Glutamatergic neuron (in vitro differentiated cells): ENCODE measurements at places on chromosomes 11 and 22. TPM values are rescaled to one million over a fixed set of nuclear protein-coding genes. Genes with fewer than 3 reads are reported as not detected.

GRCh38 chr22:43974028-43974545 is 18.8 kb downstream of the SAMM50 start:
- no peak for DNase-seq

- no peak for DNase-seq
These were observed 49.5 kb downstream of the PACS1 start for GRCh38 chr11:66119348-66120133.

Gene NCF4
- total RNA-seq: not detected

Gene DAGLA
- total RNA-seq: 9.6 TPM

DNA sequence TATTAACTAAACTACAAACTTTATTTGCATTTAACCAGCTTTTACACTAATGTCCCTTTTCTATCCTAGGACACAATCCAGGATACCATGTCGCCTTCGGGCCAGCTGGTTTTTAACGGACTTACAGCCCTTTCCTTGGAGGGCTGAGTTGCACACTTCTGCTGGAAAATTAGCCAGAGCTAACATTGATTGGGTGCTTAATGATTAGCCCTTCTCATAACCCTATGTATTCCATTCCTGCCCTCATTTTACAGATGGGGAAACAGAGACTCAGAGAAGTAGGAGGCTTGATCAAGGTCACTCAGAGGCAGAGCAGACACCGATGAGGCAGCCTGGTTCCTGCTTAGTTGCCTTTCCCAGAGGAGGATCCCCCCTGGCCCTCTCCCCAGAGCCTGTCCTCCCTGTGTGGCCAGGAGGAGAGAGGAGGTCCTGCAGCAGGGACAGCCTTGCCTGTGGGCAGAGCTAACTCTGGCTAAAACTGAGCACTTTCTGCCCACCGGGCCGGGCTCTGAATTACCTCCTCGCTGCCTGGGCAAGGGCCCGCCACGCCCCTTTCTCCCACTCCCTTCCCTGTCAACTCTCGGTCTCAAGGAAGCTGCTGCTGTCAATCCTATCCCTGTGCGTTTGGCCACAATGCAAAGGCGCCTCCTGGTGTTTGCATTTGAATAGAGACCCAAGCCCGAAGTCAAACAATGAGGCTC is 59.6 kb upstream of the PAX6 start:
- peak; percentile 81 for DNase-seq

Gene NLRP14
- total RNA-seq: not detected

Gene LARGE1
- total RNA-seq: 81.2 TPM

Gene UPK2
- total RNA-seq: not detected

DNA sequence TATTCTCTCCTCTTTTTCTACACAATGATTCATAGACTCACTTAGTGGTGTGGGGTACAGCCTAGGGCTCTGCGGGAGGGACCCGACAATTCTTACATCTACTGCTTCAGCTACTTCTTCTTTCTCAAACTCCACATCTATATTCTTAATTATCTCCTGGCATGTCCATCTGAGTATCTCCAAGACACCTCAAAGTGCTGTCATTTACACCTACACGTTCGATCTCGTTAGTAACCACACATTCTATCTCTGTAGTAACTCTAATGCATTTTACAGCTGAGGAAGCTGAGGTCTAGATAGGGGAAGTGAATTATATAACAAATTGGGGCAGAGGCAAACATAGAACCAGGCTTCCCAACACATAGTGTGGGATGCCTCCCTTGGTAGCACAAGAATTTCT is 27.7 kb upstream of the RRM1 start:
- no peak for DNase-seq

Gene NELL1
- total RNA-seq: 0.29 TPM

GRCh38 chr11:3880724-3881123 is 25.3 kb downstream of the STIM1 start:
- DNase-seq: no peak

- no peak for DNase-seq
These were observed 331.8 kb downstream of the DYNC2H1 start for GRCh38 chr11:103441021-103441420.

- DNase-seq: no peak
These were observed 31.0 kb upstream of the LIPT2 start for GRCh38 chr11:74524501-74524900.

DNA sequence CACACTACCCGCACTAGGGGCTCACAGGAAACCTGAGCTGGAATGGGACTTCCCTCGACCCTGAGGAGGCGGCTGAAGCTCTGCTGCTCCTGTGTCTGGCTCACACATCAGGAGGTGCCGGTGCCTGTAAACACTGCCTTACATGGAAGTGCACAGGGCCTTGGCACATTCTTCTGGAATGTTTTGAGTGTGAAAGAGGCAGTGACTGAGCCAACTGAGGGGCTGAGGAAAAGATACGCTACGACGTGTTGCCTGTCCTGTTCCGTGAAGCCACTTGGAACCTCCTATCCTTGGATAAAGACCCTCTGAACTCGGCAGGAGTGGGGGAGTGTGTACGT is 10.5 kb downstream of the TXN2 start:
- DNase-seq: no peak

GRCh38 chr11:75615751-75616150 is 53.1 kb downstream of the MAP6 start:
- no peak for DNase-seq

DNA sequence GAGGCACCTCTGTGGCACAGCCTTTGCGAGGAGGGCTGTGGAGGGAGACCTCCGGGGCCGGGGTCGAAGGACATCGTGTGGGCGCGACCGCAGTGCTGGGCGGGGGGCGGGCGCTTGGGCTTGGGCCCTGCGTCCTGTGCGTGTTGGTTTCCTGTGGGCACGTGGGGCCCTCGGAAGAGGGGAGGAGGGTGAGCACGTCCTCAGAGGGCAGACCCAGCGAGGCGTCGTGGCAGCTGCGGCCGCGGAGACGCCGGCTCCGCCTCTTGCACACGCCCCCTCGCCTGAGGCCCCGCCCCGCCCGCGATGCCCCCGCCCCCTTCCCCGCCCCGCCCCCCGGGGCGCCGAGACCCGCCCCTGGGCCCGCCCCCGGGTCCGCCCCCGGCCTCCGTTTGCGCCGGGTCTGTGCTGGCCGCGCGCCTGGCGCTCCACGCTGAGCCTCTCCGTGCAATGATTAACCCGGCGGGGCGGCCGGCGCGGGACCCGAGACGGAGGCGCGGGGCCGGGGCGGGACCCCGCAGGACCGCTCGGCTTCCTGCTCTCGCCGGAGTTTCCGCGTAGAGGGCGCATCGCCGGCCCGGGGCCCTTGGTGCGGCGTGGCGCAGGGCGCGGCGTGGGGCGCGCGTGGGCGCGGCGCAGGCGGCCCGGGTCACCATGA is at the start of gene PRR5:
Gene PRR5, plus strand, starts transcription at position 381 of the 655 bp plus-strand sequence. Its CDS starts 271 bp downstream, at position 652.
- peak; percentile 73 for DNase-seq

DNA sequence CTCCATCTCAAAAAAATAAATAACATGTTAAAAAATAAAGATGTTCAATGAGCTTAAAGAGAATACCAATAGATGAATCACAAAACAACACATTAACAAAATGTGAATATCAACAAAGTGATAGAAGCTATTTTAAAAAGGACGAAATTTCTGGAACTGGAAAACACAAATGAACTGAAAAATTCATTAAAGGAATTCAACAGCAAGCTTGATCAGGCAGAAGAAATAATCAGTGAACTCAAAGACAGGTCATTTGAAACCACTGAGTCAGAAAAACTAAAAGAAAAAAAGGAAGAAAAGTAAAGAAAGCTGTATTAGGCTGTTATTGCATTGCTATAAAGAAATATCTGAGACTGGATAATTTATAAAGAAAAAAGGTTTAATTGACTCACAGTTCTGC is 7.0 kb upstream of the MTMR2 start:
- no peak for DNase-seq

DNA sequence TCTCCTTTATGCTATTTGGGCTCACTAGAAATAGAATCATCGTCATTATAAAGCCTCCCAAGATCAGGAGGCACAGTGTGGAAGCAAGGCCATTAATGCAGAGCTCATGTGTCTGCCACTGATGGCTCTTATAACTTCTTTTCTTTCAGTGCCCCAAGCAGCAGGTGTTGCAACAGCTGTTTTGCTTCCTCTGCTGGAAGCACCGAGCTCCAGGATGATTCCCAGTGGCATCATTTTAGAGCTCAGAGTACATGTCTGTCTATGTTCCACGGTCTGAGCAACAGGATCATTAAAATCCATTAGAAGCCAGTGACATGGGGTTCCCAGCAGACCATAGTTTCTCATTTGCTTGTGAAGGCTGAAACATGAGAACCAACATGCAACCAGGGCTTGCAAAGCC is 803.0 kb upstream of the FAT3 start:
- peak; percentile 76 for DNase-seq

DNA sequence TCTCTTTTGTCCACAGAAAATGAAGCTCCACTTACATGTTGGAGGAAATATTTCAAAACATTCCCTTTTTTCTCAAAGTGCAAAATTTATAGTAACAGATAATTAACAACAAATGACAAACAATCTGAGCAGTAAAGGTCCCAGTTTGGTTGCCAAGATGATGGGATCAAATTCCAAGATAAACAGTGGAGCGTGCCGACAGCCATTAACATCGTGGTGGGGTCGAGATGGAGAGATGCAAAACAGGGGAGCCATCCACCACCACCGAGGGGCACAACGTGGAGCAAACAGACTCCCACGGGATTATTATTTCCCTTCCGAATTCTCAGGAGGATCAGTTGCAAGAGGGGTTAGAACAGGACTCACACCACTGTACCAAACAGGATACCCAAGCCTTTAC is 17.2 kb downstream of the MPPED2 start:
- DNase-seq: no peak

GRCh38 chr11:72452495-72452894 is 18.2 kb upstream of the CLPB start:
- DNase-seq: no peak

Gene ST13
- total RNA-seq: 196 TPM

DNA sequence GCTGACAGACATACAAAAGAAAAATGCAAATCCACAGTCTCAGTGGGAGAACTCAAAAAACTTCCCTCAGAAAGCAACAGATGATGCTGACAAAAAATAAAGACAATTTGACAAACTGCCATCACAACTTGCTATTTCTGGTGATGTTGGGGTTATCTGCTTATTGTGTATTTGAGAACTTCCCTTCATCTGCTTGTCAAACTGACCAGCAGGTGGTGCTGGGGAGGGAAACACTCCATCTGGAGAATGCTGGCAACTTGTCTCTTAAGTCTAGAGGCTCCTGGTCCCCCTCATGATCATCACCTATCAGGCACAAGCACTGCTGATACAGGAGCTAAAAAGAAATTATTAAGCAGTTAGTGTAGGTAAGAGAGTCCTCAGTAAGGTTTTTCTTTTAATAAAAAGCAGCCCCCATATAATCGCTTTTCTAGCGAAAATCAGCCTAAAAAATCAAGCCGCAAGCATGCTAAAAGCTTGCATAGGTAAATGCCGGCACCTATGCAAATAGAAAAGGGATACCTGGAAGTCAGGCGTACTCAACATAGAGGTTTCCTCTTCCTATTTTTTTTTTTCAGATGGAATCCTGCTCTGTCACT is 9.8 kb upstream of the FAM111B start:
- DNase-seq: peak; percentile 69

GRCh38 chr11:85809191-85809590 is 1.8 kb downstream of the SYTL2 start:
- DNase-seq: no peak

DNA sequence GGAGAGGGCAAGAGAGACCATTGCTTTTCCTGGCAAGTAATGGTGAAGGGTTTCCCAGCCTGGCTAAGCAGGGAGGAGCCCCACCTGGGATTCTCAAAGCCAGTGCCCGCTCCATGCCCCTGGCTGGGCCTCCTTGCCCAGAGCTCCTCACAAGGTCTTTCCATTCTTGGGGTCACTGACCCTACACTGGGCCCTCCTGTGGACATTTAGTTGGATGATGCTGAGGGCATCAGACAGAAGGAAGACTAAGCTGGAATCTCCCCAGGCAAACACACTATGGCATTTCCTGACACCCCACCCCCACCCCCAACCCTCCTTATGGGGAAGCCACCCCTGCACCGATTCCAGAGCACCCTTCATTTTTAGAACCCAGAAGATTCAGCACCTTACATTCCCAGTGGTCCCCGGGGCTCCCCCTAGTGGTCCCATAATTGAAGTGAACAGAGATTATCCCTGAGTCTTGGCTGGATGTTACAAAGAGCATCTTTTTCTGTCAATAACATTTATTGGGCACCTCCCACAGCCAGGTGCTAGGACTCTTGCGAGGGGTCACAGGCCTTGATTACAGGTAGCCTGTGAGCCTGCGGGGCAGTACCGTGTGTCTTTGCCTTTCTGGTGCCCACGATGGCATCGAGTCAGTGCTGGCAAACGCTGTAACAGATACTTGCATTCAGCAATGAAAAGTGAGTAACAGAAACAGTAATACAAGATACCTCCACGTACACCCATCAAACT is 548.5 kb downstream of the BUD13 start:
- DNase-seq: peak; percentile 65

DNA sequence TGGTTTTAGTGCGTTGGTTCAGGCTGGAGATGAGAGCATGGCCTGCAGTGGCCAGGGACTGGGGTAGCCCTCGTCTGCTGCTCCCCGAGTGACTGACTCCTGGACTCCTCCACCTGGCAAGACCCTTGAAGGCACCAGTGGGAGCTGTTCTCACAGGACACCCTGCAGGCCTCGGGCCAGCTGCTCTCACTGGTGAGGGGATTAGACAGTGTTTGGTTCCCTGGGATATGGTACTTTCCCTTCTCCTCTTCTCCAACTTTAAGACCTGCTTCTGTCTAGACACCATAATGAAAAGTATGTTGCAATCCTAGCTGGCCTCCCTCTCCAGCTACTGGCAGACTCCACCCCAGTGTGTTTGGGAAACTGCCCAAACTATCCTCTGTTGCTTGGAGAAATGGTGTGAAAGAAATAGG is 168.8 kb upstream of the CADM1 start:
- no peak for DNase-seq

- DNase-seq: no peak
These were observed 455.6 kb downstream of the AASDHPPT start for GRCh38 chr11:106533046-106533445.

- DNase-seq: peak; percentile 64
These were observed at the start of gene BIK for GRCh38 chr22:43110444-43110926. Gene BIK (plus strand): TSS chr22:43110750. CDS start chr22:43124023, 13,273 bp downstream.

DNA sequence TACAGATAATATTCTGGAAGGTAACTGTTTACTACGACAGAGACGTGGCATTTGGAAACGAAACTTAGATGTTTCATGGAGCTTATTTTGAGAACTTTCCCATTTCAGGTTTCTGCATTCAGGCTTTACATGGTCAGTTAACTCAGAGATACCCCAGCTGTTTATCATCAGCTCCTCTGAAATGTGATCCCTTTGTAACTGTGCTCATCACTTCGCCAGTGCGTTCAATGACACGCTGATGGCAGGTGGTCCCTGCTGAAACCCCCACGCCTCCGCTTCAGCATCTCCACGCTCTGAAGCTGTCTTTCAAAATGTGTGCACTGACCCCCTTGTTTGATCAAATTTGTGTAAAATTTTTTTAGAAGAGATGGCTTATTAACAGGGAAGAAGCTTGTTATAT is 30.5 kb downstream of the ALG12 start:
- no peak for DNase-seq

Gene SLC22A8
- total RNA-seq: not detected
